ENCODE measurements at places on chromosomes 7 and 10.

GRCh38 chr7:22137466-22137865 is 191.8 kb upstream of the CDCA7L start:
- DNase-seq = no peak

DNA sequence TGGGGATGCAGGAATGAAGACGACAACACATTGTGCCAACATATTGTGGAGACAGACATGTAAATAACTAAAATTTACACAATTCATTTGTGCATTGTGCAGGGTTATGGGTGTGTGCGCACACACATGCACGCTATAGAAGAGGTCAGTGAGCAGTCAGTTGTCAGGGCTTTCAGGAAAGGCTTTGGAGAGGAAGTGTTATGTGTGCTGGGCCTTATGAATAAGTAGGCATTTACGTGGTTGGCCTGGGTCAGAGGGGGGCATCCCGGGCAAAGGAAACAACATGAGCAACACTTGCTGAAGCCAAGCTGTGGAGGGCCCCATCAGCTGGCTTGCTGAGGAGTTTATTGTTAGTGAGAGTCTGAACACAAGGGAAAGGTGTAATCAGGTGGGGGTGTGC is 4.1 kb downstream of the PRXL2A start:
- DNase-seq = no peak

- peak; percentile 89 for DNase-seq
Observed at GRCh38 chr7:128167042-128167701, 73.9 kb upstream of the LEP start.

GRCh38 chr10:123146013-123146893 is 1.7 kb upstream of the HMX2 start:
- no peak for DNase-seq

GRCh38 chr10:101256387-101256786 is 27.1 kb upstream of the LBX1 start:
- no peak for DNase-seq

DNA sequence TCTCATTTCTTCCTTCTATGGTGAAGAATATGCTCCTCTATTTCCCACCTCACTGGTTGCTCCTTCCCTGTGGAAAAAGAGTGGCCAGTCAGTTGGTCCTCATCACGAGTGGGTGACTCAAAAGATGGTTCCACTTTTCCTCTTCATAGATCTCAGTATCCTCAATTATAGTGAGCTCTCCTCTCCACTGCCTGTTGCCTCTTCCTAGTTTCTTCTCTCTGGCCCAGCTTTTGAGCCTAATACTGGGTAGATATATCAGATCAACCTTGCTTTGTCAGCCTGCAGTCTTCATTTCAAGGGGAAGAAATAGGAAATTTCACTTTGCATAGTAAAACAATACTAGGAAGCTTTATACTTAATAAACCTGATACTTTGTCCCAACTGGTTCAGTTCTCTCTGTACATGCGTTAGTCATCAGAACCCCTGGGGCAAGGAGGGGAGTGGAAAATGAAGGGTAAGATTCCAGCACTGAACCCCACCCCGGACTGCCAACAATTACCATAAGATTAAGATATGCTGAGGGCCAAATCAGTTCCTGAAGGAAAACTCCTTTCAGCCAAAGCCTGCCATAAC is 15.5 kb upstream of the WNT16 start:
- DNase-seq = no peak

GRCh38 chr10:125158275-125158600 is 2.1 kb downstream of the CTBP2 start:
- DNase-seq = no peak

- DNase-seq = no peak
Observed at GRCh38 chr7:134669845-134670373, 23.3 kb downstream of the BPGM start.

- DNase-seq = no peak
Observed at GRCh38 chr10:13308096-13308495, 8.2 kb upstream of the PHYH start.

DNA sequence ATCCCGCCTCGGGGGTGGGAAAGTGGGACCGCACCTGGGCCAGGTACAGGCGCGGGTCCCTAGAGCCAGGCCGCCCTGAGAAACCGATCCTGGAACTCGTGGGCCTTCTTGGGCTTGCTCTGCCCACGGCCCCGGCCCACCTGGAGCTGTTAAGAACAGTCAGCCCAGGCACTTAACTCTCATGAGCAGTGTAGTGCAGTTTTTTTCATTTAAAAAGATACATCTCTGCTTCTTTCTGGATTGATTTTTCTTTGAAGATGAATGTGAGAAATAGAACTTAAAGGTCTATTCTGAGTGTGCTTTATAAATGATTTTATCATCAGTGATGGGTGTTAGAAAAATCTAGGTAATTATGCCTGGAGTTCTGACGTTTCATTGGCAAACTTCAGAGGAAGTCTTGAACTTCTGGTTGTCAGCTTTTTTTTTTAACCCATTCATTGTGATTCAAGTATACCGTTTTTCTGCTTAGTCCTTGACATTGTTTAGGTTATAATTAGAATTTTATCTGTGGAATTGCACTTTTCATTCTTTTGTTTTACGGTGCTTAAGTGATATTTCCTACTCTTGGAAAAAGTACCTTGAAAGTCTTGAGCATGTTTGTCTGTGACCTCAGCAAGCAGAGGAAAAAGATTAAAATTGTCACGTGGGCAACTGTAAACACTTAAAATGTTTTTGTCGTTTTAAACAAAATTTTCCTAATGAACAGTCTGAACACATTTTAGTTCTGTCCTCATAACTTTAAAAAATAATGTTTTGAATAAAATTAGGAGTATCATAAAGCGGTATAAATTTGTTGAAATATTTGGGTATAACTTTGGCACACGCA is 906 bp downstream of the CDK1 start:
- no peak for DNase-seq

DNA sequence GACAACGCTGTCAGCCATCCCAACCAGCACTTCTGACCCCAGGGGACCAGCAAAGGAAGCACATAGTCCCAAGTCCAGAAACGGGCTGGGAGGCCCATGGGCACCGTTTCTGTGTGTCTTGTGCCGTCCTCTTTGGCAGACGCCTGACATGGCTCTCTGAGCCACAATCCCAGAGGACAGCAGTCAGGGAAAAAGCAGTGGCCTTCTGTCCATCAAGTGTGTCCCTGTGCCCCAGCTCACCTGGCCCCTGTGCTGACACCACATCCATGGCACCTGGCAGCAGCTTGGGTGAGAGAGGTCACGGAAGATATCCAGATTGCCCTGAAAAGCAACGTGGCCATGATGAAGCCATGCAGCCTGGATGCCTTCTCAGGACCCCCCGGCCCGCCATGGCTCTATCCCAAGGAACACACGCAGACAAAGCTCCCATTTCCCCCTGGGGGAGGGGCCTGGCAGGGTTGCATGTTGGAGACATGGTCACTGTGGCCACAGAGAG is 38.1 kb upstream of the ANTXRL start:
- DNase-seq = no peak

DNA sequence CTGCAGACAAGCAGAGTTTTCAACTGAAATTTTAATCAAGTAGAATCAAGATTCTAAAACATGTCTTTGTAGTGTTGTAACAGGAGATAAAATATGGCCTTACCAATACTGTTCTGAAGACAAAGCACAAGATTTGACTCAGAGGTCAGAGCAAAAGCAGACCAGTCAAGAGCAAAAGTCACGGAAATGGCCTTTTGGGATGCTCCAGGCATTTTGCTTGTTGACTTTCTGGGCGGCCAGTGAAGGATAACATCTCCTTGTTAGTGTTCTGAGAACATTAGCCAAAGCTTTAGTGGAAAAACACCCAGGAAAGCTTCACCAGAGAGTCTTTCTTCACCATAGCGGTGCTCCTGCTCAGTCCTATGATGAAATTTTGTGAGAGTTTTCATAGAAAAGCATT is 590.6 kb downstream of the ARL4A start:
- DNase-seq = no peak

- no peak for DNase-seq
Observed at GRCh38 chr7:134339475-134339874, 22.7 kb upstream of the SLC35B4 start.

GRCh38 chr7:32077806-32078205 is 7.6 kb upstream of the PDE1C start:
- no peak for DNase-seq

DNA sequence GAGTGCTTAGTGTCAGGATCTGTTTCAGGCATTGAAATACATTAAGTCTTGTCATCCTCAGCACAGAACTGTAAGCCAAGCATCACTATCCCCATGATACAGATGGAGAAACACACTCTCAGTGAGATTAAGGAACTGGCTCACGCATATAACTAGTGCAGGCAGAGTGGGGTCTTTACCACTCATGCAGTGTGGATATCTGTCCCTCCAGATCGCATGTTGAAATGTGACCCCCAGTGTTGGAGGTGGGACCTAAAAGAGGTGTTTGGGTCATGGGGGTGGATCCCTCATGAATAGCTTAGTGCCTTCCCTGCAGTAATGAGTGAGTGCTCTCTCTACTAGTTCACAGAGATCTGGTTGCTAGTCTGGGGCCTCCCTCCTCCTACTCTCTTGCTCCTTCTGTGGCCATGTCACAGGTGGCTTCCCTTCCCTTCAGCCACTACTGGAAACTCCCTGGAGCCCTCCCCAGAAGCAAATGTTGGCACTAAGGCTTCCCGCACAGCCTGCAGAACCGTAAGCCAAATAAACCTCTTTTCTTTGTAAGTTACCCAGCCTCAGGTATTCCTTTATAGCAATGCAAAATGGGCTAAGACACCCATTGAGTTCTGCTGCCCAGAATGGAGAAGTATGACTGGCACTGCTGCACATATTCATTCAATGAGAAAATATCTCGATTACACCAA is 31.8 kb upstream of the MSMB start:
- no peak for DNase-seq

- no peak for DNase-seq
Observed at GRCh38 chr7:101900103-101900502, 82.7 kb downstream of the CUX1 start.

- DNase-seq = no peak
Observed at GRCh38 chr7:18059171-18059570, 31.5 kb upstream of the PRPS1L1 start.

GRCh38 chr10:129114588-129114987 is 352.5 kb upstream of the MGMT start:
- no peak for DNase-seq
